ENCODE measurements at places on chromosomes 16 and 17.

DNA sequence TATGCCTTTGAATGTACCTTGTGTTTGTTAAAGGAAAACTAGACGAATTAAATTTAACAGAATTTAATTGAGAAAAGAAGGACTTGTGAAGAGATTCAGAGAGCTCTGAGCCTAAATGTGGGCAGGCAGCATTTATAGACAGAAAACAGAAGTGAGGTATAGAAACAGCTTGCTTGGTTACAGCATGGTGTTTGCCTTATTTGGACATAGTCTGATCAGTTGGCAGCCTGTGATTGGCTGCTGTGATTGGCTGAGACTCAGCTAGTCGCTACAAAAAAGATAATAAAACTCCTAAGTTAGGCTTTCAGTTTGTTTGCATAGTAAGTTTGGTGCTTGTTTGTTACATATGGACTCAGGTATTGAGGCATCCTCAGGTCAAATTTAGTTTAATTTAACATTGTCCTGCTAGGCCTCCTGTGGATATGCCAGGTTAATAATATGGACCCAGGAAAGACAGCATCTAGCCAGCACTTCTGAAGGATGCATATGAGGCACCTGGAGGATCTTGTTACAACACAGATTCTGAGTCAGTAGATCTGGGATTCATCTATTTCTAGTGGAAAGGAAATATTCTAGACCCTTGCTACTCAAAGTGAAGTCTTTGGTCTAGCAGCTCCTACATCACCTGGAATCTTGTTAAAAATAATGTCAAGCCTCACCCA is 43.4 kb downstream of the SLFN5 start:
- DNase-seq = peak; percentile 62

DNA sequence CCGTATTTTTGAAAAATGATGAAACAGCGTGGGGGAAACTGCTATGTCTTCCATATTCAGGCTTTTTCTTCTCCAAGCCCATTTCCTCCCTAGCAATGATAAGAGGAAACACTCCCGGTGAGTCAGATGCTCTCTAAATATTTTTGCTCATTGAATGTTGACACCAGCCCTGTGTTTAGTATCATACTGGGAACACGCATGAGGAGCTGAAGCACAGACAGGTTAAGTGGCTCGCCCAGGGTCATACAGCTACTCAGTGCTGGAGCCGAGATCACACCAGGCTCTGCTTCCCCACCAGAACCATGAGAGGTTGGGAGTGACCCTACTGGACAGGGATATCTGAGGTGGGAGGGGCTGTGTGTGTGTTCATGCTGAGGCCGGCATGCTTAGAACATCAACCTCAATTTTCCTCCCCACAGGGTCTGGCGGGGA is 37.8 kb upstream of the ADGRG1 start:
- peak; percentile 70 for DNase-seq

GRCh38 chr16:56667581-56668571 is at the start of gene MT1G:
MT1G (minus strand) TSS chr16:56668065; CDS start chr16:56667993, 72 bp downstream.
- DNase-seq = peak; percentile 81

DNA sequence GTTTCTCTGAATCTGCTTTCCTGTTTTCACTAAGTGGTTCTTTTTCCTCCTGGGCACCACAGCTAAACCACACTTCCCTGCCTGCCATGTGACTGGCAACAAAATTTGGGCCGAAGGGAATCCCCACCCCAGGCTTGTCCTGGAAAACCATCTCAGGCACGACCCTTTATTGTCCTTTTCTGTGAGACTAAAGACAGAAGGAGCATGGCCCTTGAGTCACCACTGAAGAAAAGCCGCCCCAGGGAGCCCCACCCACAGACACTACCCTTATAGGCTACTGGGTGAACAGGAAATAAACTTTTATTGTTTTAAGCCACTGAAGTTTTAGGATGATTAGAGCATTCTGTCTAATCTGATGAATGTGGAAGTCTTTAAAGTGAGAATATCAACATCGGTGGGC is 88.6 kb upstream of the BRD7 start:
- peak; percentile 10 for DNase-seq

DNA sequence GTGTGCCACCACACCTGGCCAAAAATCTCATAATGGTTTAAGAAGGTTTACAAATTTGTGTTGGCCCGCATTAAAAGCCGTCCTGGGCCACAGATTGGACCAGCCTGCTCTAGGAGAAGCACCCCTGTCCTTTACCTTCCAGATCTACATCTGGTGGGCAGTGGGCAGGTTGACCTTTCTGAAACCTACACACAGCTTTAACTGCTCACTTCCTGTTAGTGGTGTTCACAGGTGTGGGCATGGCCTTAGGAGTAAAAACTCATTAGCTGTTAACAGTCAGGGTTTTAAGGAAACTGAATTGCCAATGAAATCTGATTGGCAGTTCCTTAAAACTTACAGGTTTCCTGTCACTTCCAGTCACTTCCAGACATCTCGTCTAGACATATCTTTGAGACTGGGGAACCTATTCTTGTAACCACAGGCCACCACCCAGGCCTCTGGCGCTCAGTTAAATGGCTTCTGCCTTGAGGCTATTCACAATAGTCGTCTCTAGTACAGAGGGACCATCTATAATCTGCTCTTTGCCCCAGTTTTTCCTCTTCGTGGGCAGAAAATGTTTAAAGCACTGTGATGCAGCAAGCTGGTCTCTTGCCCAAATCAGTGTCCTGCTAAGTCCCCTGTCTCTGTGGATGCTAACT is 29.3 kb downstream of the GNGT2 start:
- no peak for DNase-seq

- peak; percentile 74 for DNase-seq
Measured at GRCh38 chr16:85715169-85716021, 26.6 kb upstream of the GINS2 start.

- DNase-seq = no peak
Measured at GRCh38 chr17:34252444-34253138, 2.5 kb upstream of the CCL2 start.

- peak; percentile 21 for DNase-seq
Measured at GRCh38 chr16:74439685-74440084, 18.4 kb upstream of the CLEC18B start.
